Stimulated activated CD4-positive, alpha-beta T cell treated with anti-CD3 and anti-CD28 coated beads, Interleukin-1b, Interleukin-23, amount 100 ng/mL, for 4 hours (primary cell): ENCODE measurements at places on chromosomes 1 and 21.

- no peak for DNase-seq
These were observed 82.2 kb upstream of the AK4 start for GRCh38 chr1:65065524-65066418.

DNA sequence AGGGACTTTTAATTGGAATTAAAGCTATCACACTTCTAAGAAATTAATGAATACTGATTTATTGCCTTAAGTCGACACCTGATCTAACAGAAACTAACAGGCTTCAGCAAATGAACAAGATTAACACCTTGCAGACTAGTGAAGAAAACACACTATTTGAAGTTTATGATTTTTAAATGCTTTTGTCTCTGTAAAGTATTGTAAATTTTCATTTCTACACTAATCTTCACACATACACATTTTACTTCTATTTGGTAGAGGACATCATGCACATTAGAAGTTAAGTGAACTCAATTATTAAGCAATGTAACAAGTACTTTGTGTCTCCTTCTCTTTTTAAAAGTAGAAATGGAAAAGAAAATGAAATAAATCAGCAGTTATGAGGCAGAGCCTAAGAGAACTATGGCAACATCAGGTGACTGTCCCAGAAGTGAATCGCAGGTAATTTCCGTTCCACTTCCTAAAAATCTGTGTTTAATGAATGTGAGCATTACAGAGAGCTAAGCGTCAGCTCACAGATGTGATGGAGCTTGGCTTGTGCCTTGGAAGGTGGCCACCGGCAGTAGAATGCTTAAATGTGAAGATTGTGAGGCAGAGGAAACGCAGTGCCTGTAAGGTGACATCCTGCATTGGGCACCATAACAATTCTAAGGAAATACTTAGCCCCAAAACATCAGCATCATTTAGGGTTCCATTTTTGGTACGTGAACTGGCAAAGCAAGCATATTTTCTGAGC is 1.2 kb downstream of the PRMT2 start:
- no peak for DNase-seq

DNA sequence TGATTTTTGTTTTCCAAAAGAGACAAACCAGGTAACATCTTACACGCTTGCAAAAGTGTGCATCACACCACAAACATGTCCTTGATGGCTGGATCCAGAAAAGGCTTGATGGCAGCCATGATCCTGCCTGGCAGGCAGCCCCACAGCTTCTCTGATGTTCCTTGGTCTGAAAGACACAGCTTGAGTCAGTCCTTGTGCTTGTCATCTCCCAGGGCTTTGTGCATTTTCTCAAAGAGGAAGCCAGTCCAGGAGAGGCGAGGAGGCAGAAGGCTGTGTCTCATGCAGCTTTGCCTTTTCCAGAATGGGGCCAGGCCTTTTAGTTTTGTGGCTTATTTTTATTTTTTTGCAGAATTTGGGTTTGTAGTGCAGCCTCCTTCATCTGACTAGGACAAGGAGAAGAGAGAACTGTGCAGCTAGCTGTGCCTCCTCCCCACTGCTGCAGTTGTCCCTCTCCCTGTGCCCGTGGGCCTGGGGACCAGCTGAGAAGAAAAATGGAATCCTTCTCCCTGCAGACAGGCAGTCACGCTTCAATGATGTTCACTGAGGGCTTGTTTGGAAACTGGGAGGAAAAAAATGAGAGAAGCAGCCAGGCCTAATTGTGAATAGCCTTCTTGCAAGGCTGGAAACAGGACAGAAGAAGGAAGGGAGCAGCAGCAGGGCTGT is 7.4 kb downstream of the FNDC5 start:
- DNase-seq, result no peak

DNA sequence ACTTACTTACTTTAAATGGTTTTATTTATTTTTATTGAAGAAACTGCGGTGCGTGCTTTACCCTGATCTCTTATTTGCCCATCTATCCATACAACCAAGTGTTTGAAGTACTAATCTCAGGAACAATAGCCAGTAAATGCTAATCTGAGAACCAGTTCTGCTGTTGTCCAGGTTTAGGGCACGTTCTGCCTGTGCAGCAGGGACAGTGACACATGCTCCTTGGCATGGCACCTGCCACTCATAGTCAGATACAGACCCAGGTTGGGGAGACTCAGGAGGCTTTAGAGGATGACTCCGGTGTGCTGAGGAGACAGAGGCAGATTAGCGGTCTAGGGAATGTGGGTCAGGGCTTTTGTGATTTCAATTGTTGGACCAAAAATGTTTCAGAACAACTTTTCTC is 83.6 kb downstream of the NRIP1 start:
- DNase-seq, result no peak

DNA sequence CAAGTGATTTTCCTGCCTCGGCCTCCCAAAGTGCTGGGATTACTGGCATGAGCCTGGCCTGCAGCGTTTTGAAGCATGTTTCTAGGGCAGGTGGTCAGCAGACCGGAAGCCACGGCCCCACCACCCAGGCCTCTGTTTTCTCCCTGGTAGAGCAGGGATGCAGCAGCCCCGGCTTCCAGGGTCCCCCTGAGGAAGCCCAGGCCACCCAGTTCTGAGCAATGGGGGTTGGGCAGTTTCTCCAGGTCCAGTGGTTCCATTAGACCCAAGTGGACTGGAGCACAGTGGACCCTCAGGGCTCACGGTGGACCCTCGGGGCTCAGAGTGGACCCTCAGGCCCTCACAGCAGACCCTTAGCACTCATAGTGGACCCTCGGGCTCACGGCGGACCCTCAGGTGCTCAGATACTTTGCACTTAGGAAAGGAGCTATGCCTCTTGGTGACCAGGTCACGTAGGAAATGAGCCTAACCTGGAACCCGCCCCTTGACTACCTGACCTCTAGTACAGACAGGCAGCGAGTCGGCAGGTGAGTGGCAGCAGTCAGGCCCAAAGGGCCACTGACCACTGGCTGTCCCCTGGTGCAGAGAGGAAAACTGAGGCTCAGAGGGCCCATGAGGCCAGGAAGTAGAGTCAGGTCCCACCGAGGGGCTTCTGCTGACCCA is 4.6 kb upstream of the FNDC10 start:
- no peak for DNase-seq

DNA sequence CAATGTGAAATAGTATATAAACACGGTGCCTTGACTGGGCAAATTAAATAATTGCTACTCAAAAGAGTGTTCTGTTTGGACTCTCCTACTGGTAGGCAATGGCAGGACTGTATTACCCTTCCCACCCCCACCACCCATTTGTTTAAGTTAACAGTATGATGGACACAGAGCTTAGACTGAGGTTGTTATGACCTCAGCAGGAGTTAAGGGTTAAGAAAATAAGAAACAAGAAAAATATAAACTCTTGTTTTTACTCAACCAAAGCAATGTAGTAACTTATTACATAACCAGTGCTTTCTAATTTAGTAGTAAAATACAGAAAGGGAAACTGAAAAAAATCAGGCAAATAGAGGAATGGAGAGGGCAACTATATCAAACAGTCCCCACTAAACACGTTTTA is 19.9 kb upstream of the SERPINC1 start:
- DNase-seq, result no peak

GRCh38 chr1:186837806-186838205 is 9.1 kb downstream of the PLA2G4A start:
- no peak for DNase-seq

GRCh38 chr1:15727866-15728534 is 8.1 kb upstream of the SLC25A34 start:
- no peak for DNase-seq

DNA sequence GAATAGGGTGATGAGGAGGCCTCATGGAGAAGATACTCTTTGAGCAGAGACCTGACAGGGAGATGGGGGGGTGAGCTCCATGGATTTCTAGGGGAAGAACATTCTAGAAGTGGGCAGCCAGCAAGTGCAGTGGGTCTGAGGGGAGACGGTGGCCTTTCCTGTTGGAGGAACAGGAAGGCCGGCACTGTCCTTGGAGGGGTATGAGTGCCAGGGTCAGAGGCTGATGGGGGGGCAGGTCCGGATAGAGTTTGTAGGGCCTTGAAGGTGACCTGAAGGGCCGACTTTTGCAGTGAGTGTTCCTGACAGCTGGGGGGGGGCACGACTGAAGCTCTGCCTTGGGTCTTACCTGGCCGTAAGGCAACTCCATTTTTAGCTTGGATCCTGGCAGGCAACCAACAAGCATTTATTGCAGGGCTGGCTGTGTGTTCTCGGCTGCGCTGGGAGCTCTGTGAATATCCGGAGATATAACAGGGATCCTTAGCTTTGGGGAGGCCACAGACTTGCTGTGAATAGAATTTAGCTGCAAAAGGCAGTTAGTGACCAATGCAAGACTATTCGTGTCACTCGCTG is 130.6 kb downstream of the MRPS6 start:
- DNase-seq, result no peak

DNA sequence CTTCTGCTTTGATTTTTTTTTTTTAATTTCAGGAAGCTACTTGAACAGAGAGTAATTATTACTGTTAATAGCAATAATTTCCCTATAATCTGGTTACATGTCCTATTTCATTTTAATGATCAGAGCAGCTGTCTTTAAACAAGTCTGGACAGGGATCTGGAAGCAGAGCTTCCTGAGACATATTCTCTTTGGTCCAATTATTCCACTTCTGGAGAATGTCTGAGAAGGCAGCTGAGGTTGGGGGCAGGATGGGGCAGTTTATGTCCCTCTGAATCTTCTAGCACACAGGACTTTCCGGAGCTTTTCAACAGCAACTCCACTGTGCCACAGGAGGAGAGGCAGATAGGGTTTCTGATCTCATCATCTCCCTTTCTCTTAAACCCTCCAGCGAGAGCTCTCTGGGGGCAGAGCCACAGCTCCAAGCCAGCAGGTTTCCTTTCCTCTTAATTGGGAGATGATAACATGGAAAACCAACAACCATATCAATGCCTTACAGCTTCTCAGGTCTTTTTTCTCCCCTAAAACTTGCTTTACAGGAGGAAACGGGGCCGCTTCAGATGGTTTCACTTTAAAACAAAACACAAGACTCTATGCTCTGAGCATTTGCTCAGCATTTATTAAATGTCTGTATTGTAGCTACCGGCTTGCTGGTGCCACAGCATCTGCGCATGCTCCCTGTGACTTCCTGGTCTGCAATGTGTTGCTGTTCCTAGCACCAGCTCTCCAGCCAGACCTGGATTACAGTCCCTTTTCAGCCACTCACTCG is 425.7 kb upstream of the USP24 start:
- DNase-seq, result no peak

DNA sequence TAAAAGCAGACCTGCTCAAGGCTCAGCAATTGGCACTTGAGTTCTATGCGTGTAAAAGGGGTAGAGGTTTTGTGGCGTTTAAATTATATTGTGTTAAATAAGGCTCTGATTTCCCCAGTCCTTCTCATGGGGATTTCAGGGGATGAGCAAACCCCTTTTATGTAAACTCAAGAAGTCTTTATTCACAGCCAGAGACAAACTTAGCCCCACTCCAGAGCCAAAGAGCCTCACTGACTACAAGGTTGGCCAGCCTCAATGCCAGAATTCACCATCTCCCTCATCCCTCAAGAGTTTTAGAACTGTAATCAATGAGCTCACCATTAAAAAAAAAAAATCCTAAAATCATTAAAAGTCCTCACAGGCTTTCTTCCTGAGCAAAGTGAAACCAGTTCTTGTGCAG is 107.8 kb downstream of the SLC30A10 start:
- no peak for DNase-seq

GRCh38 chr1:234841710-234842231 is 231.8 kb upstream of the IRF2BP2 start:
- DNase-seq, result no peak

DNA sequence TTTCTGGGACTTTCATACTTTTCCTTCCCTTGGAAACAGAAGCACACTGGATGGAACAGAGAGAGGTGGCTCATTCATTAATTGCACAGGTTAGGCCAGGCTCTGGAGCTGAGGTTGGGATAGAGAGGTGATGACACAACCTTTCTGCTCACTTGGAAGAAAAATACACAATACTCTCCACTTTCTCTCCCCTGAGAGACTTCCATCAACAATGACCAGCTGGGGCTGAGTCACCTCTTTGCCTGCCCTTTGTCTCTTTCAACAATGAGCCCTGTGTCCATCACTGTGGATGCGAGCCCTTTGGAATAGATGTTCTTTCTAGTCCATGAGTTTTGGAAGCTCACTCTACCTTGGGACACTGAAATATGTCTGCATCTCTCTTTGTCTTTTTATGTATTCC is 43.1 kb downstream of the ATP2B4 start:
- no peak for DNase-seq

DNA sequence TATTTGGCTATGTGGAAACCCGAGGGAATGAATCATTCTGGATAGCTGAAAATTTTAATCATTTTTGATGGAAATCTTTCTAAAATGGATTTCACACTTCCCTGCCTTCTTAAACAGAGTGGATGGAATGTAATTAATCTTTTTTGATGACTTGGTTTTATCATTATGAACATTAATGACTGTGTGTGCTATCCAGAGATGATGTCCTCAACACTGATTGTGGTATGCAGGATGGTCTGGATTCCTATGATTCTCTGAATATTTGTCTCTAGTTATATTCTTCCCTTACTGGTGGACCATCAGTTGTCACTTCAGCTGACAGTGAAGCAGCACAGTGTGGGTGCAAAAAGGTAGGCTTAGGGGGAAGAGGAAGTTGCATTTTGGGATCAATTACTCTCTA is 513.5 kb downstream of the LMO4 start:
- no peak for DNase-seq

DNA sequence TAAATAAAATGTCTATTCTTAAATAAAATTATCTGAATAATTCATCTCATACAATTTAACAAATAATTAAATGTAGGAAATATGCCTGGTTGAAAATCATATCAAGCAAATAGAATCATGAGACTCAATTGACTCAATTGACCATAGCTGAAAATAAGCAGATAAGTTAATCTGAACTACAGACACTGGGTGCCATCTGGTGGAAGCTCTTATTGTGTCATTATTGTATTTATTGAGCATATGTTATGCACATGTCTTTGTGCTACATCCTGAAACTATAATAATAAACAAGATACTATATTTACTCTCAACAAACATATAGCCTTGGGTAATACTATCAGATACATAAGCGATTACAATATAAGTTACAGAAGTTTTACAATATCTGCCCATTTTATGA is 41.0 kb downstream of the BRINP3 start:
- DNase-seq, result no peak

DNA sequence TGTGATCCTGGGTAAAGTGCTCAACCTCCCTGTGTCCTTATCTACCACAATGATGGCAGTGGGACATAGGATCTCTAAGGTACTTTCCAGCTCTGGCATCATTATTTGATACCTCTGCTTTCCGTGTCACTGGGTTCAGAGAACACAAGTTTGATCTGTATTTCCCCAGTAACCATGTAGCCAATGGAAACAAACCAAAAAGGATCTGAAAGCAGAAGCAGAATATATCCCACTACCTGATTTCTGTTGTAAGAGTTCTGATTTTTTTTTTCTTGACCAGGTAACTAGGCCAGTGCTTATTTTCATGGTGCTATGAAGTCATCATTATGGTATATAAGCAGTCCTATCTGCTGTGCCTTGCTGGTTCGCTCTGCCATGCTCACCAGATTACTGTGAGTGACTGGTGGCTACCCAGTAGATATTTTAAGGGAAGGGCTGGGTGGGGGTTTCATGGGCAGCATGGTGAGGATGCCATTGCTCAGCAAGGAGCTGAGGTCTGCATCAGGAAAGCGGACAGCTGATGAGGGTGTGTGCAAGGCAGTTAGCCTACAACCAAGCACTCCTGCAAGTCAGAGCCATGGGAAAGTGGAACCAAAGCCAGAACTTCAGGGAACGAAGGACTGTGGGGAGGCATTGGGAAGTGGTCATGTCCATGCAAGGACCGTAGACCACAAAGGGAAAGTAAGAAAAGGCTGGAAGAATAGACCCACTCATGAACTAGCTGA is 104.9 kb upstream of the EDEM3 start:
- no peak for DNase-seq

- no peak for DNase-seq
These were observed 20.9 kb upstream of the DR1 start for GRCh38 chr1:93324486-93325464.
